ENCODE measurements at places on chromosomes 12 and 14. TPM values are rescaled to one million over a fixed set of nuclear protein-coding genes. Genes with fewer than 3 reads are reported as not detected.

- DNase-seq = no peak
These were observed 55.9 kb downstream of the WSCD2 start for GRCh38 chr12:108185002-108185401.

GRCh38 chr14:55588259-55588699 is 8.3 kb downstream of the KTN1 start:
- DNase-seq = no peak

GRCh38 chr12:123960029-123960735 is 12.4 kb downstream of the CCDC92 start:
- no peak for DNase-seq

Gene TMEM132D
- total RNA-seq = not detected

GRCh38 chr12:88634008-88634407 is 53.7 kb upstream of the KITLG start:
- no peak for DNase-seq

GRCh38 chr12:3419558-3419957 is 71.4 kb upstream of the PRMT8 start:
- no peak for DNase-seq

Gene TAPBPL
- 9.7 TPM for total RNA-seq

Gene TOGARAM1
- total RNA-seq = 5.9 TPM

Gene TMEM30B
- 31.4 TPM for total RNA-seq

GRCh38 chr12:969821-970220 is 20.3 kb upstream of the RAD52 start:
- no peak for DNase-seq

DNA sequence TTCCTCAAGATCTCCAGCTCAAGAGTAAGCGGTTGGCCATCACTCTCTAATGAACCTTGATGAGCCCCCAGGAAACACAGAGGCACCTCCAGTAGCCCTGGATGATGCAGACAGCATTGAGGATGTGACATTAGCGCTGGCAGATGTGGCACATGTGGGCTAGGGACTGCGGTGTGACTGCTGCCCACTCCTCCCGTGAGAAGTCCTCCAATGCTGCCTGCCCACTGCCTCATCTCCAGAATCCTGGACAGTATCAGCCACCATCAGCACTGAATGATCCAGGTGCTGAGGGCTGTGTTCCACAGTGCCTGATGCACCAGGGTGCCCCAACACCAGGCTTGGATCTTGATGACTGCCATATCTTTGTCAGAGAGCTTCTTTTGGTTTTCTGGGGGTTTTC is 412.6 kb downstream of the TMEM117 start:
- no peak for DNase-seq
